Activated T-cell treated with anti-CD3 and anti-CD28 coated beads, Interleukin-2, amount 50 U/mL, for 72 hours (primary cell): ENCODE measurements at places on chromosomes 11 and 22. TPM values are rescaled to one million over a fixed set of nuclear protein-coding genes. Genes with fewer than 3 reads are reported as not detected.
A peak's percentile ranks its signal among the peaks of the same experiment; 100 is the strongest.

BLID gene
- not detected for total RNA-seq

SLN gene
- not detected for total RNA-seq

APOBEC3H gene
- 24.4 TPM for total RNA-seq

GRCh38 chr22:40747361-40747760 lies 68.1 kb downstream of the MCHR1 start:
- H3K4me1 ChIP-seq = no peaks in the 10 kb centered on the region
- DNase-seq = no peak
- peaks cover 2% of the 10 kb centered on the region for H3K36me3 ChIP-seq
- H3K4me3 ChIP-seq = no peak overlapping the region

GRCh38 chr11:1153951-1154493 lies 3.7 kb upstream of the MUC5AC start:
- H3K27ac ChIP-seq = no peak overlapping the region
- H3K27me3 ChIP-seq = no peaks in the 10 kb centered on the region
- peaks cover 6% of the 10 kb centered on the region for H3K4me1 ChIP-seq

DNA sequence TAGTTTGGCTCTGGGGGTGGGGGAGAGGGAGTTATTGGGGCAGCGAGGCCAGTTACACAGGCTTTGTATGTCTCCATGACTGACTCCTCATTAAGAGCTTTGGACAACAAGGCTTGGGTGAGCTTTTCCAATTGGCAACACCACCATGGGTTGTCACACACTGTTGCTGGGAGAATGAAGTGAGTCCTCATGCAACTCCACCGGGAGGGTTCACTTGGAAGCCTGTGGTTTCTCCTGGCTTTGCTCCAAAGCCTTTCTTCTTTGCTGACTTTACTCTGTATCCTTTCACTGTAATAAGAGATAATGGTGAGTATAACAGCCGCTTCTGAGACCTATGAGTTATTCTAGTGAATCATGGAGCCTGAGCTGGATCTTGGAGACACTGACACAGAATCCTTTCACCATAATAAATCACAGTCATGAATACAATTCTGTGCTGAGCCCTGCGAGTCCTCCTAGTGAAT lies 24.9 kb downstream of the EIF3F start:
- DNase-seq = no peak
- H3K36me3 ChIP-seq = no peaks in the 10 kb centered on the region
- no peaks in the 10 kb centered on the region for H3K4me1 ChIP-seq
- H3K27me3 ChIP-seq = peaks cover 33% of the 10 kb centered on the region
- no peak overlapping the region for H3K27ac ChIP-seq
- no peak overlapping the region for H3K4me3 ChIP-seq

GRCh38 chr22:19596680-19597398 lies 72.6 kb upstream of the CLDN5 start:
- H3K4me3 ChIP-seq = peak overlapping the region; percentile 48
- DNase-seq = no peak
- H3K27me3 ChIP-seq = no peaks in the 10 kb centered on the region
- H3K4me1 ChIP-seq = peaks cover 61% of the 10 kb centered on the region
- peak overlapping the region; percentile 82 for H3K27ac ChIP-seq
